ENCODE measurements at places on chromosomes 4 and X.

GRCh38 chr4:142944565-142944964 lies 98.5 kb upstream of the INPP4B start:
- DNase-seq, result no peak

DNA sequence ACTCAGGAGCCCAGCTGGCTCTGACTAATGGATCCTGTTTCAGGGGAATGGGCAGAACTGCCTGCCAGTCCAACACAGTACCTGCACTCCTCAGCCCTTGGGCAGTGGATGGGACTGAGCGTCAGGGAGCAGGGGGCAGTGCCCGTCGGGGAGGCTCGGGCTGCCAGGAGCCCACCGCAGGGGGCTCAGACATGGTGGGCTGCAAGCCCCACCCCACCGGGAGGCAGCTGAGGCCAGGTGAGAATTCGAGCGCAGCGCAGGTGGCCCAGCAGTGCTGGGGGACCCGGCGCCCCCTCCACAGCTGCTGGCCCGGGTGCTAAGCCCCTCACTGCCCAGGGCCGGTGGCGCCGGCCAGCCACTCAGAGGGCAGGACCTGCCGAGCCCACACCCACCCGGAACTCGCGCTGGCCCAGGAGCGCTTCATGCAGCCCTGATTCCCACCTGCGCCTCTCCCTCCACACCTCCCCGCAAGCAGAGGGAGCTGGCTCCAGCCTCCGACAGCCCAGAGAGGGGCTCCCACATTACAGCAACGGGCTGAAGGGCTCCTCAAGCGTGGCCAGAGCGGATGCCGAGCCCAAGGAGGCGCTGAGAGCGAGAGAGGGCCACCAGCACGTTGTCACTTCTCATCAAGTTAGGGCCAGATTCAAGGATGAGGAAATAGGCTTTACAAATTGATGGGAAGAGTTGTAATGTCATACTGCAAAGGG lies 668.8 kb downstream of the GALNTL6 start:
- DNase-seq, result no peak

- DNase-seq, result no peak
These were observed 31.1 kb downstream of the RAB28 start for GRCh38 chr4:13452927-13453579.

DNA sequence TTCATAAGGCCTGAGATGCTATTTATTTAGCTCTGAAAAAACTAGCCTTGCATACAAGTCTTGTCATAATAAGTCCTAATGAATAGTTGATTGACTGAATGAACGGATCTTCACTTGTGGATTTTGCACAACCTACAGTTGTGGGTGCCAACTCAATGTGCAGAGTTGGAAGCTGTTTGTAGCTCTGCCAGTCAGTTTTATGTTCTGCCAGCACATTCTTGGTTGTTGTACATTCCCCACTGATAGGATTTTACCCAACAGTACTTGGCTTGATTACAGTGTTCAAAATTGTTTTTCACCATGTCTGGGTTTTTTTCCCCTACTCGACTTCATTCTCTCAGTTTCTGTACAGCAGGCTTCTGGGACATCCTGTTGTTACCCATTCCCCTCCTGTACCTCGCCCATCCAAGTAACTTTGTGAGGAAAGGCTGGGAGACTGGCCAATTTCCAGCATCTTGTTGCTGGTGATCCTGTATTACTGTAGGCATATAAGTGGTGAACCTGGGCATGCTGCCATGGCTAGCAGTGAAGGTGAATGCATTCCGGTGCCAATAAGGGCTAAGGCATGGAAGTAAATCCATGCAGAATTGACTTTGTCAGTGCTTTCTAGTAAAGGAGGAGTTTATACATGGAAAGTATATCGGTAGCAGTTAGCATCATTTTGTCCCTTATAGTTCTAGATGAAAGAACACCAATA lies 22.8 kb downstream of the IL1RAPL1 start:
- no peak for DNase-seq

DNA sequence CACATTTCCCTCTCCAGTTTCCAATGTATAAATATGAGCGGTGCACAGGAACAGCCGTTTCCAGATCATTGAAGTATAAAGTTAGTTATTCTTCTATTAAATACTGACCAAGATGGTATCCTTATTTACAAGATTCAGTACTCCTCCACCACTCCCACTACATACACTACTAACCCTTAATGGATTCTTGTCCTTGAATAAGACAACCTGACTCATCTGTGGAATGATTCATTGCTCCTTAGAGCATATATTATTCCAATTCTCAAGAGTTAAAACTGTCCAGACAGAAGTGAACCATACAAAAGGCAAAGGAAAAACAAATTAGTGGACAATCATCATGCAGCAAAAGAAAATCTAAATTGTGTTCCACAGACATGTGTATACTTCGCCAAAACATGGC lies 373.3 kb downstream of the IDS start:
- no peak for DNase-seq

GRCh38 chr4:86381431-86381830 lies 21.6 kb upstream of the MAPK10 start:
- no peak for DNase-seq

GRCh38 chr4:24473309-24473721 lies 111.0 kb downstream of the DHX15 start:
- DNase-seq, result peak; percentile 44

GRCh38 chr4:137393044-137393443 lies 139.2 kb downstream of the PCDH18 start:
- DNase-seq, result peak; percentile 44

Data from NCI-H1105 treated with DMSO at 0.1 percent for 48 hours (cell line).